ENCODE measurements at places on chromosomes 5 and 9. TPM values are rescaled to one million over a fixed set of nuclear protein-coding genes. Genes with fewer than 3 reads are reported as not detected.

The NUDT12 gene
- 4.2 TPM for total RNA-seq

The FBXW5 gene
- 154 TPM for total RNA-seq

The CDH9 gene
- not detected for total RNA-seq

The GRIA1 gene
- under 0.01 TPM for total RNA-seq
